ENCODE measurements at places on chromosomes 16 and 17.

DNA sequence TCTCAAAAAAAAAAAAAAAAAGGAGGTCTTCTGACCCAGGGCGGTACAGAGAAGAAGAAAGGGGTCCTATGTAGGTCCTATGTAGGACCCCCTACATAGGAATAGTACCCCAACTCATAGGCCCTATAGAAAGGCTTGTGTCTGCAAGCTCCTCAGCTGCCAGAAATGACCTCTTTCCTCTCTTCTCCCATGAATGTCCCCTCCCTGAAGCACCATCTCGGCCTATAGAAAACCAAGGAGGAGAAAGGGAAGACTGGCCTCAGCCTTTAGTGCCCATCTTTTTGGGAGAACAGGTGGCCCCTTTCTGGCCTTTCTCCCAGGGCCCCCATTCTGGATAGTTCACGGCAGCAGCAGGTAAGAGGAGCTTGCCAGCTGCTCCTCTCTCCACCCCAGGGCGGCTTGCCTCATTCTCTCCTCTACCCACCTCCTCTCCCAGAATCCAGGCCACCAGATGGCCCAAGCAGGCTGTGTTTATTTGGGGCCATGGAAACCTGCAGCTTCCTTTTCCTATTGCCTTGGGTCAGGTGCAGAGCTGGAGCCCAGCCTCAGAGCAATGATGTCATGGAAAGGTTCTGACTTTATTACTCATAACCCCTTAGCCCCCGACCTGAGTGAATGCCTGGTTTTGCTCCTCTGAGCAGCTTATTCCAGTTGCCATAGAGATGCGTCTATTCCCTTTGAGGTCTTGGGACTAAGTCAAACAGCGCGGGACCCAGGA lies 1.6 kb upstream of the MRPL58 start:
- no peak for DNase-seq

DNA sequence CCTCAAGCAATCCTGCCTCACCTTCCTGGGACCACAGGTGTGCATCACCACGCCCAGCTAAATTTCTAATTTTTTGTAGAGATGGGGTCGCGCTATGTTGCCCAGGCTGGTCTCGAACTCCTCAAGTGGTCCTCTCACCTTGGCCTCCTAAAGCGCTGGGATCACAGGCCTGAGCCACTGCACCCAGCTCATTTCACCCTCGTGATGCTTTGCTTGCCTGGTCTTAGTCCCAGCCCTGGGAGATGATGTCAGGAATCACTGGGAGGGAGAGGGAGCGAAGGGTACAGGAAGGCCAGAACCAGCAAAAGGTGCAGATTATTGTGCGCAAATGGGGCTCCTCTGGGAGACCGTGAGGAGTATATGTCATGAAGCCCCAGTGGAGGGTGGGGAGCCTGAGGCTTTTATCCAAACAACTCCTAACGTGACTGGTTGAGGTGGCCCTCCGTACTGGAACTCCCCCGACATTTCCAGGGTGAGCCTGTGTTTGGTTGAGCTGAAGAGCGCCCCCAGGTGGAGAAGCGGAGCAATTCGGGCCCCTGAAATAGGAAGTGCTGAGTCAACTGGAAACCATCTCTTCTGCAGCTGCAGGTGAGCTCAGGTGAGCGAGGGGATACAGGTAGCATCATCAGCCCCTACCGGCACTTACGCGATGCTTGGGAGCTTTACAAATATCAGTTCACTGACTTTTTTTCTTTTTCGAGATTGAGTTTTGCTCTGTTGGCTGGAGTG lies 41.2 kb upstream of the HAPSTR1 start:
- DNase-seq = no peak

DNA sequence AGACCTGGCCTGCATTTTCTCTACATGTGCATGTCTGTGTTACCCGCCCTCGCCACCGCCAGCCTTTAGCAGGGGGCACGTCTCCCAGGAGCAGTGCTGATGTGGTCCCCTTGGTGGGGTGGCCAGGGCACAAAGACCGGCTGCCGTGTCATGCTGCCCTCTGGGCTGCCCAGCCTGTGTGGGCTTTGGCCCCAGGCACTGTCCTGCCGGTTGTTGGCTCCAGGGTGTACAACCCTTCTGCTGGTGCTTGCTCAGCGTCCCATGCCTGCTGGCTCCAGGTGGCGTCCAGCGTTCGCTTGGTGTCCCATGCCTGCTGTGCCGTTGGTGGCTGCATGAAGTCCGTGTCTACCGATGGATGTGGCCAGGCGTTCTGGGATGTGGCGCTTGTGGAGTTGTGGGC lies 4.1 kb downstream of the BAIAP2 start:
- DNase-seq = no peak

GRCh38 chr16:83105279-83106077 lies 478.7 kb downstream of the CDH13 start:
- DNase-seq = no peak

DNA sequence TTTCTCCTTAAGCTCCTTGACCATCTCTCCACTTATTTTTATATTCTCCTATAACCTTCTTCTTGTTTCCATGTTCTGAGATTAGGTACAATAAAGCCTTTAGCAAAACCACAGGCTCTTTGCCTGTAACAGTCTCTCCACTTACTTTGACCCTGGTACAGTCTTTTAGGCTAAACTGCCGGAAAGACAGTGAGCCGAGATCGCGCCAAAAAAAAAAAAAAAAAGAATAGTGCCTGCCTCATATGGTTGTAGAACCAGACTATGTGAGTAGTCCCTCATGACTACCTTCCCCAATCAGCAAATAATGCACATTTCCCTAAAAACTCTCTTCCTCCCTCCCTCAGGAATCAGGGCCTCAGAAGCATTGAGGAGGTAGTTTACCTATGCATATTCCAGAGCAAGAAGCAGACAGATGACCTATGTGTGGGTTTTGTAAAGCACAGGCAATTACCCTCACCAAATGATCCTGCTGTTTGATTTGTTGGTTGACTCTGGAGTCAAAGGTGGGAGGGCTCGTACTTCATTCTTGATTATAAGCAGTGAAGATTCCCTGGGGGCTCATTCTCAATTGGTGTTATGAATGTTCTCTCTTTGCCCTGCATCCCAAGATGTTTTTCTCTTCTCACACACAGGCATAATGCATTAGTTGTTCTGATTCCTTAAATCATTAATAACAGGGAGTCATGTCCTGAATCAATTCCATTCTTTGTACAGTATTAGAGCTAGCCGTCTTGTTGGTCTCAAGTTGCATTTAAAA lies 8.9 kb upstream of the NME1 start:
- no peak for DNase-seq

DNA sequence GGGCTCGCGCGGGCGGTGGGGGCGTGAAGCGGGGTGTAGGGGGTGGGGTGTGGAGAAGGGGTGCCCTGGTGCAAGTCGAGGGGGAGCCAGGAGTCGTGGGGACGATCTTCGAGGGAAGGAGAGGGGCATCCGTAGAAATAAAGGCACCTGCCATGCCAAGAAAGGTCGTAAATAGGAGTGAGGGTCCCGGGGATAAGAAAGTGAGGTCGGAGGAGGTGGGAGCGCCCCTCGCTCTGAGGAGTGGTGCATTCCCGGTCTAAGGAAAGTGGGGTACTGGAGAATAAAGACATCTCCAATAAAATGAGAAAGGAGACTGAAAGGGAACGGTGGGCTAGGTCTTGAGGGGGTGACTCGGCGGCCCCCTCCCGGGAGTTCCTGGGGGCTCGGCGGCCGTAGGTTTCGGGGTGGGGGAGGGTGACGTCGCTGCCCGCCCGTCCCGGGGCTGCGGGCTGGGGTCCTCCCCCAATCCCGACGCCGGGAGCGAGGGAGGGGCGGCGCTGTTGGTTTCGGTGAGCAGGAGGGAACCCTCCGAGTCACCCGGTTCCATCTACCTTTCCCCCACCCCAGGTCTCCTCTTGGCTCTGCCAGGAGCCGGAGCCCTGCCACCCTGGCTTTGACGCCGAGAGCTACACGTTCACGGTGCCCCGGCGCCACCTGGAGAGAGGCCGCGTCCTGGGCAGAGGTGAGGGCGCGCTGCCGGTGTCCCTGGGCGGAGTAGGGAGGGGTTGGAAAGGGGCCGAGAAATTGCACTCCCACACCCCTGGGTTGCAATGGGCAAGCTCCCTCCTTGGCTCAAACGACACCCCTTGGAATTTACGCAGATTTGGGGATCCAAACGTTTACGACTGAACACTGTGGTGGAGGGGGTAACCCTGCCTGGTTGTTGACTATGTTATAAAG lies 888 bp downstream of the CDH1 start:
- DNase-seq = no peak

GRCh38 chr16:84121007-84121406 lies 4.3 kb upstream of the MBTPS1 start:
- DNase-seq = no peak

DNA sequence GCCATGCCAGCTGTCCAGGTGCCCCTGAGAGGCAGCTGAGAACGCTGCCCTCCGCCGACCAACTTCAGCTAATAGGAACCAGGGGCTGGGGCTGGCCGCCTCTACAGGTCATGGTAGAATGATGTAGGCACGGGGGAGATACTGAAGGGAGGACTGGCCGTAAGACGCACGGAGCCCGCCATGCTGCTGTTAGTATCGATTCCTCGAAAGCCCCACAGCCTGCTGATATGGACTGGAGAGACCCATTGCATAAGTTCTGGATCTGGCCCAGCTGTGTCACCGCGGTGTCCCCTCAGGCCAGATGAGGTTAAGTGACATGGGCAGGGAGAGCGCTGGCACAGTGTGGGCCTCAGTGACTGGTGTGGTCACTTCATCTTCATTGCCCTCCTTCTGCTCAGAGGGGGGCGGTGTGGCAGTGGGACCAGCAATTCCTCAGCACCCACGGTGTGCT lies 75.6 kb downstream of the AMFR start:
- no peak for DNase-seq

GRCh38 chr16:11743308-11744074 lies 834 bp upstream of the TXNDC11 start:
- DNase-seq = no peak

- DNase-seq = no peak
Observed at GRCh38 chr16:17845031-17845430, 374.3 kb upstream of the XYLT1 start.

DNA sequence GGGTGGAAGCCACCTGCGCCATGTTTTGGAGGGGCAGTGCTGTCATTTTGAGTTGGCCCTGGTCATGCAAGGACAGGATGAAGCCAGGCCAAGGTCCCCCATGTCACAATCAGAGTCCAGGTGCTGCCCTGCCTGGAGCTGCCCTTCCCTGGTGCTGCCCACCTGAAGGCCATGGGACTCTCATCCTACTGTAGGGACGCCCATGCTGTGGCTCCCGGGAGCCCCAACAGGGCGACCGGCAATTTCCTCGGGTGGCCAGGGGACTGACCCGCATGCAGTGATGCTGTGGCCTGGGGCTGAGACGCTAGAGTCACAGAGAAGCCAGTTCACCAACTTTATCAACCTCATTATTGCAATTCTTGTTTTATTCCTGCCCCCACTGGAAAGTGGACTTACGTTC lies 8.0 kb downstream of the CCL17 start:
- no peak for DNase-seq

DNA sequence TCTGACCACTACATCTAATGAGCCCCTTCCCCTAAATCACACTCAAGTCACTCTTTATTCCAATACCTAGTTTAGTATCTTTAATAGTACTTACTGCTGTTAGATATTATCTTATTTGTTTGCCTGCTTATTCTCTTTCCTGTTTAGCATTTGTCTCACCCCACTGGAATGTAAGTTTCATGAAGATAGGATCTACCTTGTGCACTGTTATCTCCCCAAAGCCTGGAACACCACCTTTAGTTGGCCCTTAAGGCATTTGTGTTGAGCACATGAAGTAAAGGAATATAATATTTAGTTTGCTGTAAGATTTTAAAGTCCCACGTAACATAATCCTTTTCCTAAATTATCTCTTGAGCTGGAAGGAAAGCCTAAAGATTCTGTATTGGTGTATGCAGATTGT lies 50.2 kb downstream of the VPS35L start:
- DNase-seq = no peak

DNA sequence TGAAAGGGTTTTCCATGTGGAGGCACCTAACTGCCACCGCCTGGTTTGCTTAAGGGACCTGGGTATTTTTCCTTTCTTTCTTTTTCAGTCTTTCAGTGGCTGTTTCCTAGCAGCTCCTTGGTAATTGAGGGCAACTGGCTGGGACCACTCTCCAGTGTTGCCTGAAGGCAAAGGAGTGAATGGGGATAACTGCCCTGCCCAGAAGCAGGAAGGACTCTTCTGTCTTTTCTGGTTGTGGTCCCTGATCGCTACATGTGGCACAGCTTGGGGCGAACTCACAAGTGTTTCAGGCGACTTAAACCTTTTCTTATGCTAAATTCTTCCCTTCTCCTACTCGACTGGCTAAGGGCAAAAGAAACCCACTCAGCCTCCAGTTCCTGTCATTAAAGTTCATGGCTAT lies 10.1 kb upstream of the TMEM98 start:
- DNase-seq = no peak

- DNase-seq = no peak
Observed at GRCh38 chr17:82076018-82076784, 10.6 kb upstream of the DUS1L start.

DNA sequence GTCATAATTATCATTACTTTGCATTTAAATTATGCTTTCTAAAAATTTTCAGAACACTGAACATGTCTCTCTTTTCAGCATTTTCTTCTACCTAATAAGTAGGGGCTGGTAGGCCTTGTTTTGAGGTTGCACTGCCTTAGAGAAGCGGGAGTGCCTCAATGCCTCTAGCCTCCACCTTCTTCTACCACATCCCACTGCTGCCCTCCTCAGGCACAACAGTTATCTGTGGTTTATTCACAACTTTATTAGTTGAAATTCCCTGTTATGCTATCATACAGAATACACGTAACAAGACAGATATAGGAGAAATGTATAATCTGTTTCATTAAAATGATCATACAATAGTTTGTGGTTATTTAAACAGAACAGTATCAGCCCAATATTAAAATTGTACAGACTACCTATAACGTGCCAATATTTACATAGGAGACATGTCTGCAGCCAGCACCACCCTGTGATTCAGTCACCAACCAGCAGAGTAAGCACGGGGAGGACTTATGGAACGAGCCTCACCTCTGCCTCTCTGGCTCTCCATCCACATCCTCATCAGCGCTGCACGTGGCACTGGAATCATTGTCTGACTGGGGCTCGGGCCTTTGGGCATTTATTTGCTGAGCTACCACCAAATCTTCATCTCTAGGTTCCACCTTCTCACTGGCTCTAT lies 101.2 kb downstream of the TTC19 start:
- no peak for DNase-seq

DNA sequence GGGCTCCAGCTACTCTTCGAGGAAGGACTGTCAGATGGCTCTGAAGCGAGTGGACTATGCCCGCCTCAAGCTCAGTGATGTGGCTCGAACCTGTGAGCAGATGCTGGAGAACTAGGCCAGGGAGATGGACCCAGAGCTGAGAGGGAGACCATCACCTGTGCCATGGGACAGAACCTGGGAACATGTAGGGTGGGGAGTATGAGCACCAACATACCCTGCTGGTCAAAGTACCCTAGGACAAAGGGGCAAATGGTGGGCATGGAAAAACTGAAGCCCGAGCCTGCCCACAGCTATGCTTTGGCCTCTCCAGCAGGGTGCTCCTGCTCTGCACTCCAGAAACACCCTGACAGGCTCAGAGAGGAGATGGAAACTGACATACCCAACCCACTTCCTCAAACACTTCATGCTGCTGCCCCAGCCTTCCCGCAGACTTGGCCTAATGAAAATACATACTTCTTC lies 1.9 kb downstream of the MED11 start:
- DNase-seq = no peak

- no peak for DNase-seq
Observed at GRCh38 chr17:49484588-49484987, 10.5 kb upstream of the NGFR start.
